ENCODE measurements at places on chromosomes 5 and 9. TPM values are rescaled to one million over a fixed set of nuclear protein-coding genes. Genes with fewer than 3 reads are reported as not detected.

GRCh38 chr9:3692606-3693005, 166.8 kb upstream of the RFX3 start:
- DNase-seq: no peak

- no peak for DNase-seq
Measured at GRCh38 chr5:78041805-78042204, 252.7 kb downstream of the AP3B1 start.

GRCh38 chr9:100071271-100071670, 27.5 kb downstream of the ERP44 start:
- no peak for DNase-seq

DNA sequence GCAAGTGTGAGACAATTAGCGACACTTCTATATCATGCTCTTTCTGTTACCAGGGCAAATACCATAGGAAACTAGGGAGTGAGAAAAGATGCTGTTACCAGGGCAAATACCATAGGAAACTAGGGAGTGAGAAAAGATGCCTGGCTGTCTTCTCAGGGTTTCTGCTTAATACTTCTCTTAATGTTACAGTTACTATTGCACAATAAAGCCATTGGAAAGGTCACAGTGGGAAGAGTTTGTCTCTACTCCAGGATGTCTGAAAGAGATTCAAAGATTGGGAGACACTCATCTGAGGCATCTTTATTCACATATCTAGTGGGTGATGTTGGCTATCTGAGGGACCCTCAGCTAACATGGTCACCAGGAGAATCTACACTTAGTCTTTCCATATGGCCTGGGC, 431.7 kb upstream of the POU5F2 start:
- DNase-seq: no peak

DNA sequence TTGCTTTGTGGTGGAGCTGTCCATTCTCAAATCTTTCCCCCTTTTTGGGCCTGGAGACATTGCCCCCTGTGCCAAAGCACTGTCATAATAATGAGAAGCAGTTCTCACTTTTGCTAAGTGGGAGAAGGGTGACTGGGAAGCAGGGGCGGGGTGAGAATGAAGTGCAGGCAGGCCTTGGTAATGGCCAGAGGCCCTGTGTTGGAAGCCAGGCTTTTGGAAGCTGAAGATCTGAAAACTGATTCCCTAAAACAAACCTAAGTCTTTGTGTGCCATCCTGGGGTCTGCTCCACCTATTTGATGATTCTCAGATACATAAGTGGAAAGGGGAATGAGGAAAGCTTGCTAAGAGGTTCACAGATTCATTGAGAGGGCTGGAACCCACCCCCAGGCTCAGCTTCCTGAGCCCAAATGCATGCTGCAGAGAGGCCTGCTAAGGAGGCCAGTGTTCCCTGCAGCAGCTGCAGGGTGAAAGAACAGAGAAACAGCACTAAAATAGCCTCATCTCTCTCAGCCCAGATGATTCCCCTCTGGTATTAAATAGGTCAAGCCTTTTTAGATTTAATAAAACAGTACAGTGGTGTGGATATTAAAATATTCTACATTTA, 75.0 kb downstream of the NSG2 start:
- no peak for DNase-seq

- DNase-seq: no peak
Measured at GRCh38 chr9:94153905-94154304, 69.6 kb downstream of the PTPDC1 start.

- DNase-seq: no peak
Measured at GRCh38 chr5:157930710-157931109, 71.8 kb upstream of the CLINT1 start.

GRCh38 chr5:14250748-14251701, 107.9 kb downstream of the TRIO start:
- no peak for DNase-seq

- no peak for DNase-seq
Measured at GRCh38 chr9:77750284-77750683, 102.2 kb upstream of the GNA14 start.

Gene SQSTM1
- total RNA-seq: 462 TPM

Gene BTNL9
- 169 TPM for total RNA-seq

Gene SLC45A2
- total RNA-seq: not detected

Gene PCDHAC2
- total RNA-seq: 2.1 TPM

Gene SLU7
- total RNA-seq: 88.3 TPM

All from breast epithelium (tissue), 4 donors.